ENCODE measurements at places on chromosomes 5 and 9.

DNA sequence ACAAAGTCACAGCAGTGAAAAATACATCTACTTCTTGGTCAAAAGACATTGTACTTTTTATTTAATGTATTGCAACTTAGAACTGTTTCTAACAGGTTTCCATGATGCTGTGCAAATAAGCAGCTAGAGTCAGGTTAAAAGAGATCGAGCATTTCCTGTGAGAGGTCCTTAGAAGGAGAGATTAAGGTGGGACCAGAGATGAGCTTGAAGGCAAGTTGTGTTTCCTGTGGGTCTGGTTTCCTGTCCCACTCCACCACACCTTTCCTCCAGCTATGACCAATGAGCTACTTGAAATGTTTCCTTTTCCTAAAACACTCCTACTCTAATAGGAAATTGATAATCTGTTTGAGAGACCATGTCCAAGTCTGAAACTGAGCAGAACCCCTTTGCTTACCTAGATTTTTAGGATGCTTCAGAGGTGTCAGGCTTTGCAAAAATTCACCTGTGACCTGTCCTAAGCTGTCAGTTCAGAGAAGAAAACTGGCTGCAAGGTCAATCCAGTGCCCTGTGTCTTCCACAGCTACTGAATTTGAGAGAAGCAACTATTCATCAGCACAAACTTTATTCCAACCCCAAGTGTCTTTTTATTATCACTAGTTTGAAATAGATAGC lies 13.1 kb upstream of the RLN1 start:
- no peak for DNase-seq

DNA sequence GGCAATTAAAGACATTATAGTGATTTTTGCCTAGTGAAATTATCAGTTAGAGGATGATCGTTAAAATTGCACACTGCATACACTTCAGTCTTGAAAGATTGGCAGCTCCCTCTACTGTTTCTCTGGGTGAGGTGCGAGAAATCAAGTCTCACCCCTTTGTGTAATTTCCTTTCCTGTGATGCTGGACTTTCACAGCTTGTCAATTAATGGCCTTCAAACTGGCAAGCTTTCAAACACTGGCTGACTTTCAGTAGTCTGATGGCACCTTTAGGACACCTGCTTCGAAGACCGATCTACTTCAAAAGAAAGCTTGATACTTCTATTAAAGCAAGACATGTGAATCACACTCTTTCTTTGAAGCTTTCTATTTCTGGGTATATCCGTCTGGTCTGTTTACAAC lies 706.7 kb upstream of the PTPRD start:
- no peak for DNase-seq

GRCh38 chr5:112687306-112687705 lies 50.4 kb upstream of the APC start:
- no peak for DNase-seq

DNA sequence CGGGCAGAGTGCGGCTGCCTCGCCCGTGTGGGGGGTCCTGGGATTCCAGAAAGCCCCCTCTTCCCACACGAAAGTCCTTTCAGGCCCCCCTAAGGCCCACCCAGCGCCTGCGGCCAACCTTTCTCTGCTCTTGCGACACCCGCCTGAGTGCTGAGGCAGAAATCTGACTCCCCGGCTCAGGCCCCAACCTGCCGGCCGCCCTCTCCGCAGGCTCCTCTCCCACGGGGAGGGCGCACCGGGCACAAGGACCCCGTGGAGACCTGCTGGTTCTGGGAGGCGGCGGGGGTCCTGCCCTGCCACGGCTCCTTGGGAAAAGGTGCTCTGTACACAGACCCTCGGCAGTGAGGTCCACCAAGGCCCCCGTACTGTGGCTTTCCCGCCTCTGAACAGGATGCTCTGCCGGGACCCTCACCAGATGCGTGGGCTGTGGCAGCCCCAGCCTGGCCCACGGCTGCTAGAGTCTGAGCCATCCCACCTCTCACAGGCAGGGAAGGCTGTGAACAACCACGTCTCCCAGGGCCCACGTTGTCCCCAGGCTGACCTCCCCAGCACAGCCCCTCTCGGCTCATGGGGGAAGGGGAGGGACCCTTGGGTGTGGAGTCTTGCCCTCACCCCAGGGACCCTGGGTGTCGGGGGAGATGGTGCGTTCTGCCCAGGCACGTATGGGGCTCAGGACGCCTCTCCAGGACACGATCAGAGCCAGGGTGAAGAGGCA lies 41.5 kb upstream of the EGFL7 start:
- no peak for DNase-seq

DNA sequence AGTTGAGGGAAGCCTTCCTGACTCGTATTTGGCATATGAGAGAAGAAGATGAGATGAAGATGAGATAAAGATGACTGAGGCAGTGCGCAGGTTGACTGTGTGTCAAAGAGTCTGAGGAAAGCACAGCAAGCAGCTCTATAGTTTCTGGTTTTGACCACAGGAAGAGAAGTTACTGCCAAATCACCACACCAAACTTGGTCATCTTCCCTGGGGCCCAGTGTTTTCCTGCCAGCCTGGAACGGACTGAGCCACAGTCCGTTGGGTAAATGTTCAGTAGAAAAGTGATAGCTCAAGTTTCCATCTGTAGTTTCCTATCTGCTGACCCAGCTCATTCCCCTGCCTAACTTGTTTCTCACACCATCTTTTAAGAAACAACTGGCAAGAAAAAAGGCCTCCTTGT lies 80.7 kb upstream of the ADAMTS19 start:
- no peak for DNase-seq

GRCh38 chr9:129737479-129738274 lies 15.2 kb downstream of the PTGES start:
- DNase-seq, result peak; percentile 87

DNA sequence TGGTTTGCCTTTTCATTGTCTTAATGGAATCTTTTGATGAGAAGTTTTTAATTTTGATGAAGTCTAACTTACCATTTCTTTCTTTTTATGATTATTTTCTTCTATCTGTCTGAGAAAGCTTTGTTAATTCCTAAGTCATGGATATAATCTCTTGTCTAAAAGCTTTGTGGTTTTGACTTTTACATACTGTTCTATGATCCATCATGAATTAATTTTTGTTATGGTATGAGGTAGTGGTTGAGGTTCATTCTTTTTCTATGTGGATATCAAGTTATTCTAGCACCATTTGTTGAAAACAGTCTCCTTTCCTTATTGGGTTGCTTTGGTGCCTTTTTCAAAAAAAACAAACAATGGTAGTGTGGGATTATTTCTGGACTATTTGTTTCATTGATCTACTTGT lies 20.4 kb downstream of the FBXO10 start:
- DNase-seq, result no peak

- no peak for DNase-seq
Measured at GRCh38 chr5:10588779-10589447, 25.0 kb downstream of the ANKRD33B start.

DNA sequence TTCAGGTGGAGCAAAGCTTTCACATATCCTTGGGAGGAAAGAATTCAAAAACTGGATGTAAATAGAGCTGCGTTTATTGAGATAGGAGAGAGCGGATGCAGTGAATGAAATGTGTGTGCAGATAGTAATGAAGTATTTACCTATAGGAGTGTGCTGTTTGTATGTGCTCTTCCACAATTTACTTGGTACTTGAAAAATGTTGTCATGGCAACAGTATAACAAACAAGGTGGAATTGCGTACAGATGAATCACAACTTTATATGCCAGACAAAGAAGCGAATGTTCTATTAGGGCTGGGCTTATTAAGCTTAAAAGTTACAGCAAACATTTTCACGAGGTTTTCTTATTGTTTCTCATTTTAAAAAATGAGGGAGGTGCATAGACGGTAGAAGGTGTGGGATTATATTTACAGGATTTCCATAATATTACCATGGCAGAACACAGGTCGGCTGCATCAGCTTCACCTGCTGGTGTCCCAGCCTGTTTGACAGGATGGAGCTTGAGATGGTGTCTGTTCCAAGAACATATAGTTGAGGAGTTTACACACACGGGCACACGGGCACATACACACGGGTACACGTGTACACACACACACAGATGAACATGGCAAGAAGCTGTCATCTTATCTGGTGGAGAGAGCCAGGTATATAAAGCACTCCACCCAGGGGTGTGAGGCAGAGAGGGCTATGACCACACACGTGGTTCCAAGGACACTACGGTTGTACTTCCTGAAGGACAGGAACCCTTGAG lies 155.7 kb downstream of the RMI1 start:
- DNase-seq, result no peak

DNA sequence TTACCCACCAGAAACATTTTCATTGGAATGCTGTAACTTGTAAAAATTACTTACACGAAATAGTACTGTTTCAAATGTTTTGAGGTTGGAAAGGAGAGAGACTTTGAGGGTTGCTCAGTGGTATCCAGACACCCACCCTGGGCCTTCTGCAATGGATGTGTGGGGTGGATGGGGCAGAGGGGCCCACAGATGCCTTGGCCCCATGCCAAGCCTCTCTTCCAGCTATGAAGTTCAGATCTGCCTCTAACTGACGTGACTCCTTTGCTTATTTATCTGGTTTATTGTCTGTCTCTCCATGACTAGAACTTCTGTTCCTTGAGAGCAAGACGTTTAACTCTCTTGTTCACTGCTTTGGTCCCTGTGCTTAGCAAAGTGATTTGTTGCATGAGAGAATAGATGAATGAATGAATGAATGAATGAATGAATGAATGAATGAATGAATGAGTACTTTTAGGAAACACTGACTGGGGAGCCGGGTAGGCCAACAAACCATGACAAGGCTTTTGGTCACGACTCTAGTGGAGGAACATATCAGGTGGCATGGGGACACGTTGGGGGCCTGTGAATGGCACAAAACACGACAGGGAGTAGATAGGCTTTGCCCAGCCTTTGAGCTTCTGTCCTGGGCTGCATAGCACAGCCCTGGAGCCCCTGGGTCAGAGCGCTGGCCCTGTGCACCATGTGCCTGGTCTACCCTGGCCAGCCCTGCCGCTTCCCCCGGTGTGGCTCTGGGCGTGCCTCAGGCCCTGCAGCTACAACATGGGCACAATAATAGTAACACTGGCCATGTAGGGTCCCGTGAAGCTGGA lies 31.8 kb downstream of the AK8 start:
- DNase-seq, result no peak

DNA sequence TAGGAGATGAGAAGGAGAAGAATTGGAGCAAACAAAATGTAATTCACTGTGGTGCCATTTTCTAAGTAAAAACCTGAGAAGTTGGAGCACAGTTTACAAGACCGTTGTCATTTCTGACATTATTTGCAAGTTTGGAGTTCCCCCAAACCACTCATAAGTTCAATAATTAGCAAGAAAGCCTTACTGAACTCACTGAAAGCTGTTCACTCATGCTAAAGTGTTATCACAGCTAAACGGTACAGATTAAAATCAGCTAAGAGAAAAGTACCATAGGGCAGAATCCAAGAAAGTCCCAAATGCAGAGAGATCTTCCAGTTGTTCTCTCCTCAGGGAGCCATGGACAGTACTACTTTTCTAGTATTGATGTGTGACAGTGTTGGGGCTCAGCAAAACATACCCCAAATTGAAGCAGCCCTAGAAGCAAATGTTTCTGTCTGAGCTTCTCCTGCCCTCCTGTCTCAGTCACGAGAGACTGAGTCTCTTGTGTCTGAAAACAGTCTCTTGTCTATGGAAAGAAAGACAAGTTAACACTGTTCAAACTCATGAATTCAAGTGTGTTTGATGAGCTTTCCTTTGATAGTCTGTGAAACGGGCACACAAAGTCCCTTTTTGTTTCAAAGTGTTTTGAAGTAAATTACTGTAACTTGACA lies 221.2 kb downstream of the GABRG2 start:
- no peak for DNase-seq

DNA sequence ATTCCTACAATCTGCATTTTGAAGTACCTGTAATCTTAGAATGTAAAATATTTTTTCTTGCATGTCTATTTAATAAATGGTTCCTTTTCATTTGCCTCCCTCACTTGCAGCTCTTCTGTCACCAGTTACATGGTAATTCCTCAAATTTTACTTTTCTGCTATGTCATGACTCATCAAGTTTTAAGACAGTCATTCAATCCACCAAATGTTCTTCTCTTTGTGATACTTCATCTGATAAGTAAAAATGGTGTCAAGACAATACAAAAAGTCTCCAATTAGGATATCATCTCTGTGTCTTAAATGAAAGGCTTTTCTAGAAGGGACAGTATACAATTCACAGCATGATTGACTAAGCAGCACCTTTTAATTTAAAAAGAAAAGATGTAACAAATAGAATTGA lies 104.9 kb upstream of the FTMT start:
- DNase-seq, result no peak

GRCh38 chr5:97022898-97023297 lies 87.0 kb downstream of the LNPEP start:
- DNase-seq, result no peak

DNA sequence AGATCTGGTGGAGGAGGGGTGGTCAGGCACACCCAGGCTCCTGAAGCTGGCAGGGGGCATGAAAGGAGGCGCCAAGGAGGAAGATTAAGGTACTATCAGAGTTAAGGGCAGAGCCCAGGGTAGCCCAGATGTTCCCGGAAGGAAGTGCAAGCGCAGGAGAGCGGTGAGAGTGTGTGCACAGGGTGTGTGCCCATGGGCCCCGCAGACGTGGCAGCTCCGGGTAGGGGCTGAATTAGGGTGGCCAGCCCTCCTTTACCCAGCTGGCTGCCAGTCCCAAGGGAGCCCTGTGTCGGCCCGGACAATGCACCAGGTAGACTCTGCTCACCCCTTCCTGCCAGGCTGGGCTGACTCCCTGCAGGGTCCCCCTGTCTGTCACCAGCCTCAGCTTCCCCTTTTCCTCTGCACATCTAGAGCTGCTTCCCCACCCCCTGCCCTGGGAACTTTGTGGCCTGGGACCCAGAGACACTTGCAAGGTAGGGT lies at the start of gene SMIM33:
Gene SMIM33, plus strand, starts transcription at position 184 of the 480 bp plus-strand sequence. Its CDS starts 118 bp downstream, at position 302.
- DNase-seq, result no peak

- DNase-seq, result peak; percentile 29
Measured at GRCh38 chr5:50666261-50667022, at the start of gene PARP8. Gene PARP8 (plus strand): TSS chr5:50666637. CDS start chr5:50667096, 459 bp downstream.

GRCh38 chr5:167582886-167583285 lies 708.6 kb upstream of the WWC1 start:
- DNase-seq, result no peak

DNA sequence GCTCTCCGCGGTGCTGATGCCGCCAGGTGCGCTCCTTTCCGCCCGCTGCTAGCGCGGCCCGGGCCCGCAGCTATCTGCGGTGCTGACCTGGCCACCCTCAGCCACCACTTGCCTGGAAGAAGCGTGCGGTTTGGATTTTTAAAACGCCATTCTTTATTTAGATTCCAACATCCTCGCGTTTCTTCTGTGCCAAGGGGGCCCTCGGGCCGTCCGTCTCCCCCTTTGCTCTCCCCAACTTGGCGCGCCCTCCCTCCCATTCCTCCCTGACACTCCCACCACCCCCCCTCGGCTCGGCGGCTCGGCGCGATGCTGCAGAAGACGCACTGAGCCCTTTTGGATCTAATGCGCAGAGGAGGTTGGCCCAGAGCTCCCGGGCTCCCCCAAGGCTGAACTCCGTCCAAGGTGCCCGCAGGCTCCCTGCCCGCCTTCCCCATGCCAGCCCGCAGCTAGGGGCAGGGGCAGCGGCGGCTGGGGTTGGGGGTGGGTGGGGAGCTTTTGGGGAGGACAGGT lies at the start of gene BARHL1:
Gene BARHL1, plus strand, starts transcription at position 331 of the 510 bp plus-strand sequence. CDS start 192 bp downstream, outside the sequence.
- DNase-seq, result no peak

DNA sequence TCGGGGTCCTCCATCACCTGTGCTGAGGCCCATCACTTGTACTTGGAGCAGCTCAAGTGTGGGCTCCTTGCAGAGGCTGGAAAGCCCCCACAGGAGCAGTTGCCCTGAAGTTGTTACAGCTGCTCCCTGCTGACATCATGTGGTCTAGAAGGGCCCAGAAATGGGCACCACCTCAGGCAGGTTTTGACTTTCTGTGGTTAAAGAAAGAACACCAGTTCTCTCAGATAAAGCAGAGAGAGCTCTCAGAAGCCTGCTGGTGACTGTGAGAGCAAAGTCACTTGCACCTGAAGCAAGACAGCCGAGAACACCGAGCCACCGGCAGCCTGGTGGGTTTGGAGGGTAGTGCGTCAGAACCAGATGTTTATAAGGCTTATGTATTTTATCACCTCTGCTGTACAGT lies 70.4 kb downstream of the MVB12B start:
- peak; percentile 9 for DNase-seq
